ENCODE measurements at places on chromosomes 16 and 17. TPM values are rescaled to one million over a fixed set of nuclear protein-coding genes. Genes with fewer than 3 reads are reported as not detected.
A peak's percentile ranks its signal among the peaks of the same experiment; 100 is the strongest.

DNA sequence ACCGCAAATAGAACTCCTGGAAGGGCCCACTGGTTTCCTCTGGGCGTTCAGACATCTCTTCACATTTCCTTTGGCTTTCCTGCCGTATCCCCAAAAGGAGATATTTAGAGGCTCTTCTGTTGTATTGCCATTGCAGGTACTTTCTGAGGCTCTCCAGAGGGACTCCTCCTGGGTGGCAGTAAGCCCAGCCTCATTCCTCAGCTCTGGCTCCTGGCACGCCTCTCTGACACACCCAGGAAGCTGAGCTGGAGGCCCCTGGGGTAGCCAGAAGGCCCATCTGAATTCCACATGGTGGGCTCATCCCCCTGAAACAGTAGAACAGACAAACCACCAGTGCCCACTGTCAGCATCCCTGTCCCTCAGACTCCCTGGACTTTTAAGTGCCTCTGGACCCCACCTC is 206.7 kb downstream of the PARN start:
- H3K4me3 ChIP-seq, result no peak overlapping the region
- DNase-seq, result no peak
- no peak overlapping the region for H3K27ac ChIP-seq

- H3K27me3 ChIP-seq, result no peaks in the 10 kb centered on the region
- no peaks in the 10 kb centered on the region for H3K36me3 ChIP-seq
- H3K4me1 ChIP-seq, result no peaks in the 10 kb centered on the region
- no peak for DNase-seq
These were observed 122.6 kb upstream of the MED13 start for GRCh38 chr17:62187681-62188080.

- no peak overlapping the region for H3K4me3 ChIP-seq
- H3K27me3 ChIP-seq, result no peaks in the 10 kb centered on the region
- no peak for DNase-seq
- no peaks in the 10 kb centered on the region for H3K4me1 ChIP-seq
These were observed 155.9 kb downstream of the NTN1 start for GRCh38 chr17:9177212-9177611.

- DNase-seq, result no peak
- peaks cover 21% of the 10 kb centered on the region for H3K36me3 ChIP-seq
- peak overlapping the region; percentile 98 for H3K27ac ChIP-seq
- H3K4me3 ChIP-seq, result peak overlapping the region; percentile 78
- H3K4me1 ChIP-seq, result peaks cover 68% of the 10 kb centered on the region
These were observed 25.0 kb upstream of the ZNF750 start for GRCh38 chr17:82864713-82865248.

DNA sequence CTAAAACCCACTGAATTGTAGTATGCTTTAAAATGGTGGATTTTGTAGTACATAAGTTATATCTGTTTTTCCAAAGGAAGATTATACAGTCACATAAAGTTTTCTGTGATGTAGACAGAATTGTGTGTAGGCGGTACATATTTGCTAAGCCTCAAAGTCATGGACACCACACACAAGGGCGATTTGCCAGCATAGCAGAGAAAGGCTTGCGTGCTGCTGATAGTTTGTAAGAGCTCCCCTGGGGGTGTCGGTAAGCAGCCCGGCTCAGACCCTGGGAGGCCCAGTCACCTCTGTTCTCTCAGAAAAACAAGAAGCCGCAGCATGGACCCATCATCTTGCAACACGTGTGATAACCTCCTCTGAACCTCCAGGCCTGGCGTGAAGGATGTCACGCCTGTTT is 38.3 kb upstream of the AKTIP start:
- no peak overlapping the region for H3K4me3 ChIP-seq
- no peak for DNase-seq
- peaks cover 27% of the 10 kb centered on the region for H3K4me1 ChIP-seq

The MYH3 gene
- total RNA-seq, result 3.2 TPM

The B4GALNT2 gene
- total RNA-seq, result not detected

DNA sequence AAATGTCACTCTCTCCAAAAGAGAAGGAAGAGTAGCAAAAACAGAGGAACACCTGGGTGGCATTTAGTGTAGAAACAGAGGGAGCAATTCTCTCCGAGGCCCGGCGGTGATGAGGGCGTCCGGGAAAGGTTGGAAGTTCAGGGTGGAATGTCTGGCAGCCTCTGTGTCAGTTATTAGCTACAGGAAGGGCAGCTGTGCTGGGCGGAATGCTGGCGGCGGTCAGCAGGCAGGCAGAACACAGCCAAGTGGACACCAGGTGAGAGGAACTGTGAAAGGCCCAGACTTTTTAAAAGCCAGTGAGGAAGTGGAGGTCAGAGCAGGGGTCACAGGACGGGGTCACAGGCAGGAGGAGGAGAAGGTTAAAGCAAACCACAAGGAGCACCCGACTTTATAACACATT is 238.1 kb downstream of the NTN1 start:
- no peak overlapping the region for H3K27ac ChIP-seq
- no peaks in the 10 kb centered on the region for H3K27me3 ChIP-seq
- peaks cover 2% of the 10 kb centered on the region for H3K36me3 ChIP-seq
- peaks cover 13% of the 10 kb centered on the region for H3K4me1 ChIP-seq
- no peak for DNase-seq

The CDK5R1 gene
- total RNA-seq, result 5.8 TPM

GRCh38 chr17:82107341-82107860 is 9.4 kb upstream of the FASN start:
- H3K36me3 ChIP-seq, result no peaks in the 10 kb centered on the region
- H3K27me3 ChIP-seq, result no peaks in the 10 kb centered on the region
- peaks cover 44% of the 10 kb centered on the region for H3K4me1 ChIP-seq
- H3K27ac ChIP-seq, result peak overlapping the region; percentile 96
- DNase-seq, result no peak
- H3K4me3 ChIP-seq, result no peak overlapping the region

DNA sequence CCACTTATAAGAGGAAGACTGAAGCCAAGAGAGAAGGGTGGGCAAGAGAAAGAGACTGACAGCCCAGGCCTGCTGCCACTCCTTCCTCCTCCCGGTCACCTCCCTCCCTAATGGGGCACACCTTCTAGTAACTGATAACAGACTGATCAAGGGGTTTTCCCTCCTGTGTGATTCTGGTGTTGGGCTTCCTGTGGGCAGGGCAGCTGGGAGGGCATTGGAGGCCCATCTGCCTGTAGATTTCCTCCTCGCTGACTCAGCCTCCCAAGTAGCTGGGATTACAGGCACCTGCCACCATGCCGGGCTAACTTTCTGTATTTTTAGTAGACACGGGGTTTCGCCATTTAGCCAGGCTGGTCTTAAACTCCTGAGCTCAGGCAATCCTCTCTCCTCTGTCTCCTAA is 16.2 kb downstream of the CA4 start:
- H3K36me3 ChIP-seq, result no peaks in the 10 kb centered on the region
- no peak overlapping the region for H3K27ac ChIP-seq

GRCh38 chr17:81159611-81160265 is 5.6 kb upstream of the PVALEF start:
- no peak for DNase-seq
- no peaks in the 10 kb centered on the region for H3K36me3 ChIP-seq
- H3K27ac ChIP-seq, result no peak overlapping the region
- no peak overlapping the region for H3K4me3 ChIP-seq

The DNAI2 gene
- 0.52 TPM for total RNA-seq

DNA sequence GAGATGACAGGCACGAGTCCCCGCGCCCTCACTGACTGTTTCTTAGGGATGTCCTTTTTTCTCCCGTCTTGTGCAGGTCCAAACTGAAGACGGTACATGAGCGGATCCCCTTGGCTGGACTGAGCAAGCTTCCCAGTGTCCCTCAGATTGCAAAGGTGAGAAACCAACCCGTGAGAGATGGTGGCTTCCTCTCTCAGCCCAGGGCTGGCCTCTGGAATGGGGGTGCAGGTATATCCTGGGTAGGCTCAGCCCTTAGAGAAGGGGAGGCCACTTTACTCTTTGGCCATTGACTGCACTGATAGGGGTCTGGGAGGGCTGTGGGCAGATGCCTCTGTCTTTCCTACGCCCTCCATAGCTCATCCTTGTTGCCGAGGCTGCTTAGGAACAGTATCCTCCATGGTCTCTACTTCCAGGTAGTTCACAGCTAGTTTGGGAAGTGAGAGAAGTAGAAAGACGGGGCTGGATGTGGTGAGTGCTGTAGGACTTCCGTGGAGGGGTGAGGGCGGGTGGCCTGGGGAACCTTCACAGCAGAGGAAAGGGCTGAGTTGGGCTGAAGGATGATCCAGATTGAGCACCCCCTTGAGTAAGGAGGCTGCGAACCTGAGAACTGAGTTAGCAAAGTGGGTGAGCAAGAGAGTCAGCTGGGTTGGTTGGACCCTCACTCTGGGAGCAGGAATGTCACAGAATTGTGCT is 83.0 kb downstream of the OR1D5 start:
- no peaks in the 10 kb centered on the region for H3K4me1 ChIP-seq
- no peak for DNase-seq
- no peak overlapping the region for H3K4me3 ChIP-seq
- H3K27ac ChIP-seq, result no peak overlapping the region
- H3K27me3 ChIP-seq, result no peaks in the 10 kb centered on the region

GRCh38 chr16:54742436-54742835 is 188.2 kb upstream of the IRX5 start:
- H3K36me3 ChIP-seq, result no peaks in the 10 kb centered on the region
- no peak overlapping the region for H3K4me3 ChIP-seq
- no peaks in the 10 kb centered on the region for H3K4me1 ChIP-seq
- H3K27ac ChIP-seq, result no peak overlapping the region
- H3K27me3 ChIP-seq, result no peaks in the 10 kb centered on the region

GRCh38 chr16:24876231-24876630 is 30.5 kb downstream of the SLC5A11 start:
- no peaks in the 10 kb centered on the region for H3K36me3 ChIP-seq
- H3K4me1 ChIP-seq, result no peaks in the 10 kb centered on the region
- no peak overlapping the region for H3K4me3 ChIP-seq
- H3K27me3 ChIP-seq, result no peaks in the 10 kb centered on the region
- H3K27ac ChIP-seq, result no peak overlapping the region

- peaks cover 54% of the 10 kb centered on the region for H3K4me1 ChIP-seq
- H3K27ac ChIP-seq, result no peak overlapping the region
- H3K4me3 ChIP-seq, result no peak overlapping the region
- DNase-seq, result no peak
These were observed 34.2 kb downstream of the CDH13 start for GRCh38 chr16:82660966-82661365.

Measured in activated CD8-positive, alpha-beta T cell treated with anti-CD3 and anti-CD28 coated beads, Interleukin-2, amount 10 ng/mL, durations not matched to agents 7 days and 5 days (primary cell).